ENCODE measurements at places on chromosomes 11 and 22.

DNA sequence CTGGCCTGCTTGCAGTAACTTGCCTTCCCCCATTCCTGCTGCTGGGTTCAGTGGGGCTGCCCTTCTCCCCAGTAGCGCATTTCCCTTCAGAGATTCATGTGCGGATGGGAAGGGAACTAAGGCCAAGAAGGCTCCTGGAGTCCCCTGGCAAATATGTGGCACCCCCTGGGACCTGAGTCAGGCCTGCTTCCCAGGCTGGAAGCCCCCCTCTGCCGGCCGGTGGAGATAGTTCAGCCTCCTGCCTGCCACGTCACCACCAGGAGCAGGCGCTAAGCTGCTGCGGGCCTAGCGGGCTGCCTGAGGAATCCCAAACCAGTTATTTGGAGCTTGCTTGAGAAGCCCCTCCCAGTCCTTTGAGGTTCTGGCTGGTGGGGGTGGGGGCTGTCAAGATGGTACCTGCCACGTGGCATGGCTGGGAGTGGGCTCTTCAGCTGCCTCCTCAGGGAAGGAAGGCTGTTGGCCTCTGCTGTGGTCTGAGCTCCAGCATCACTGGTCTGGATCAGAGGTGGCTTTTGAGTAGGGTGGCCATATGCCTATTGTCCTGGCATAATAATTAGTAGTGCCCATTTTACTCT, 2.0 kb downstream of the SERPINH1 start:
- DNase-seq = no peak

DNA sequence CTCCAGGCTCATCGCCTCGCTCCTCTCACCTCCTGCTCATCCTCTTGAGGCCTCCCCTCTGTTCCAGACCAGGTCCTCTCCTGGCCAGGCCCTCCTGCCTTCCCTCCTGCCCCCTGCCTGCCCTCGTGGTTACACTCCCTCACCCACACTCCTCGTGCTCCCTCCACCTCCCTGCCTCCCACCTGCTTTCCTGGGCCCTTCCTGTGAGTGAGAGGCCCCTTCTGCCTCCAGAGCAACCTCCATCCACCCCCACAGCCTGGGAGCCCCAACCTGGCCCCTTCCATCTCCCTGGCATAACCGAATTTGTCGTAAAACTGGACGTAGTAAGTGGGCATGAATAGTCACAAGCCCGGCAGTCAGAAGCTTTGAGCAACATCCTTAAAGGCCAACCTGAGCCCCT, 4.5 kb downstream of the APOBEC3G start:
- DNase-seq = no peak

DNA sequence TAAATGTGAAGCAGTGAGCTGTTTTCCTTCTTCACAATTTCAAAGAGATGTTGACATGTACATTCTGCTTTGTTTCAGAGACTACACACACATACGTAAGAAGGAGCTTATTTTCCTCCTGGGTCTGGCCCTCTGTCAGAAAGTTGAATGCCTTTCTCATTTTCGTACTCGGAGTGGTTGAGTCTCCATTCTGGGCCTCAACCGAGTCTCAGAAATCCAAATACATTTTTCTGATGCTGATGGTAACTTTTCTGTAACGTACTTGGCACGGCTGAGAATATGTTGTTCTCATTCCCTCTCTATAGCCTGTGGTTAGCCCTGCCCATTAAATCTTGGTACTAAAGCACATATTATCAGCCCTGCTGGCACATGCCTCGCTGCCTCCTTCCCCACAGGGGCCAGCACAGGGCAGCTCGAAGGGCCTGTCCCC, 25.3 kb downstream of the PARVA start:
- DNase-seq = no peak

DNA sequence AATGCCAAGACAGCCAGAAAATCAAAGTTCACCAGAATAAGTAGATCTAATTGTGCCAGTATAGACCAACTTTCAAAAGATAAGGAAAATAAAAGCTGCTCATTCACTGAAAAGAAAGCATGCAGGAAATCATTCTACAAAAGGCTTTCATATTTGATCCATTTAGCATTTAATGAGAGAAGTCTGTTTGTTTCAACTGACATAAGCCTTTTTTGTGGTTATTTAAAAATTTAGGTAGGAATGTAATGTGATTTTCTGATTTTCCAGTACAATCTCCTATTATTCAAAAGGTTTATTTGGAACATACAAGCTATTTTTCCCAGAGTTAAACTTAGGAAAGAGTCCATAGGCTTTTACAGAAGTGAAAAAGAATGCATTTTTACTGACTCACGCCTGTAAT, 92.7 kb downstream of the SBF2 start:
- DNase-seq = no peak

All from NCI-H2081 (cell line).